Hematopoietic multipotent progenitor cell treated with erythropoietin and hydrocortisone succinate and interleukin-3 and kit ligand, for 8 days (in vitro differentiated cells): ENCODE measurements at places on chromosomes 3 and 15.

DNA sequence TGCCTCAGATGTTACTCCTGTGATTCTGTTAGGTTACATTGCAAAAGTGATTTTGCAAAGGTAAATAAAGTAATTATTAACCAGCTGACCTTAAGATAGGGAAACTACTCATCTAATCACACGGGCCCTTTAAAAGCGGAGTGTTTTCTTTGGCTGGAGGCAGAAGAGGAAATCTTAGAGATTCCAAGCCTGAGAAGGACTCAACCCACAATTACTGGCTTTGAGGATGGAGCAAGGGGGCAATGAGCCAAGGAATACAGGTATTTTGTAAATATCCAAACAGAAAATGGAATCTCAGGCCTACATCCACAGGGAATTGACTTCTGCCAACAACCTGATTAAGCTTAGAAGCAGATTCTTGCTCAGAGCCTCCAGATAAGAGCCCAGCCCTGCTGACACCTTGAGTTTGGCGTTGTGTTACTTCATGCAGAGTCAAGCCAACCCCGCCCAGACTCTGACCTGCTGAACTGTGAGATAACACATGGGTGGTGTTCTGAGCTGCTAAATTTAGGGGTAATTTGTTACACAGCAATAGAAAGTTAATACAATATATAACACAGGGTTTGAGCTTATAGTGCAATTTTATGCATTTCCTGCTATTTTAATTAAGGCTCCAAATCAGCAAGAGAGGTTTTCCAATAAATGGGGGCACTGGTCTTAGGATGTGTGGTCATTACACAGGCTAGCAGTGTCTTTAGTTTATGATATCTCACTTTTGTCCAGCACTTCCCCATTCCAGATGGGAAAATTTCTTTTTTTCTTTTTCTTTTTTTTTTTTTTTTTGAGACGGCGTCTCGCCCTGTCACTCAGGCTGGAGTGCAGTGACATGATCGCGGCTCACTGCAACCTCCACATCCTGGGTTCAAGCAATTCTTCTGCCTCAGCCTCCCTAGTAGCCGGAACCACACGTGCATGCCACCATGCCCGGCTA lies 19.5 kb downstream of the NFKBIZ start:
- peak; percentile 79 for DNase-seq

DNA sequence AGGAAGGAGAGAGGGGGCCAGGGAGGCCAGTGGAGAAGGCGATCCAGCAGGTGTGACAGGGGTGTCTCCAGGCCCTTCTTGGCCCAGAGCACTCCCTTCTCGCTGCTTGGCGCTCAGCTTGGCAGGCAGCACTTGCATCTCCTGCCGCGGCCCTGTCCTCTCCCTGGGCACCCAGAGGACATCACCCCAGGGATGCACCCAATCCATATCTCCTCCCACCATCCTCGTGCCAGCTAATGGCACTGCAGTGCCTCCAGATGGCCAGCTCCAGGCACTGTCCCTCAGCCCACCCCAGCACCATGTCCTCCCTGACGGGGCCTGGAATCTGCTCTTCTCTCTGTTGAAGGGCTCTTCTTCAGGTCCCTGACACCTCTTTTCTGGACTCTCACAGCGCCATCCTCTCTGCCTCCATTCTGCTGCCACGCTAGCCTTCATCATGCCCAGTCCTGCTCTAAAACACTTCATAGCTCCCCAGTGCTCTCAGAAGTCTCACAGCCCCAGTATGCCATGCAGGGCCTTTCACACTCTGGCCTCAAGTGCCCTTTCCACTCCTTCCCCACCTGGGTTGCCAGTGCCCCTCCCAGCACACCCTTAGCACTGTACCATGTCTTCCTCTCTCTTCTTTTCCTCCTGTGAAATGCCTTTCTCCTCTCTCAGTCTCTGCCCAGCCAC lies 106.8 kb upstream of the SLC6A11 start:
- no peak for DNase-seq

DNA sequence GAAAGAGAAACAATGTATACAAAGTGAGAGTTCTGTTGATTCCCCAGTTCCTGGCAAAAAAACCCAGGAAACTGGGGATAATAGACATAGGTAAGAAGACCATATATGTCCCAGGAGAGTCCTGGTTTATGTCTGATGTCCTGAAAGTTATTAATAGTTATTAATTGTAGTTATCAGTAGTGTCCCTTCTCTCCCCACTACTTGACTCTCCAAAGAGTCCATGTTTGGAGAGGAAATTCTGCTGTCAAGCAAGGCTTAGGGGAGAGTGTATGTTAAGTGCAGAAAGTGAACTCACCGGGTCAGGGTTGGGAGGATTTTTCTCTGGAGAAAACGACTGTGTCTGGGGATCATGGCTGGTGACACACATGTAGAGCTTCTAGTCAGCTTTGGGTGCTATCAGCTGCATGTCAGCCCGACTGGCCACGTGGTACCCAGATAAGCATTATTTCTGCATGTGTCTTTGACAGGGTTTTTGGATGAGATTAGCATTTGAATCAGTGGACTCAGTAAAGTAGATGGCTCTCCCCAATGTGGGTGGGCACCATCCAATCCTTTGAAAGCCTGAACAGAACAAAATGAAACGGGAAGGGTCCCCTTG lies 80.4 kb downstream of the CACNA2D3 start:
- no peak for DNase-seq

GRCh38 chr3:183506674-183507320 lies 48.7 kb downstream of the KLHL6 start:
- no peak for DNase-seq

DNA sequence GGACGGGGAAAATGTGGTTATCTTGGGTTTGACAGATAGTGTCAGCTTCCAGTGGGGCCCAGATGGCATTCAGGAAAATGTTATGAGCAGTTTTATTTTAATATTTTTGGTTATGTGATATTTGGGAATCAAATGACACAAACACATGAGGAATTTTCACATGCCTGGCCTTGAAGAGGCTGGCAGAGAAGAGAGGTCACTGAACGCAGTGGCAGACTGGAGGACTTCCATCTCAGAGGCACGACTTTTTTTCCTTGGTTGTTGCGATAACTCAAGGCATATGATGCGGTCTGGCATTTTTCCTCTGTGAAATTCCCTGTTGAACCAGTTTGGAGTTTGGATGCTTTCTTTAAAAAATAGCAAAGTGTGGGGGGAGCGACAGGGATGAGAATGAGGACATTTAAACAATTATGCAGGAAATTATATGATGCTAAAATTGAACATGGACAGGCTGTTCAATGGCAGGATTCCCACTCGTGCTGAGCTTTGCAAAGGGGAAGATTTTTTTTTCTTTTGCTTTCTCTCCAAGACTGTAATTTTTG lies 36.9 kb upstream of the ARPP21 start:
- no peak for DNase-seq

DNA sequence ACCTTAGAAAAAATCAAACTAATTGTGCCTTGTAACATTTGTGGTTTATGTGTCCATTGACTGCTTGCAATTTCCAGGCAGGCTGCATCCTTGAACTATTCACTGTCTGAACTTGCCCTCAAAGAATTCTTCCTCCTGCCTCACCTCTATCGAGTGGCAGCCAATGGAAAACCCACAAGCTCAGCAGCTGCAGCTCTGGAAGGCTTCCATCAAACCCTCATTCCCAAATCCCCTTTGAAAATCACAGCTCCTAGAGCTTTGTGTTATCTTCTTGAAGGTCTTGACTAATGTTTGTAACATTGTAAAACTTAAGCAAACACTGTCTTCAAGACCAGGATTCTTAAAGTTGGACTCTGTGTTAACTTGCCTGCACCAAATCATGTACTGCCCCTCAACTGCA lies 81.1 kb downstream of the FILIP1L start:
- DNase-seq, result no peak

GRCh38 chr15:70095408-70096214 lies 2.1 kb downstream of the TLE3 start:
- peak; percentile 23 for DNase-seq

GRCh38 chr15:34318277-34319079 lies 19.1 kb downstream of the SLC12A6 start:
- peak; percentile 83 for DNase-seq

GRCh38 chr15:75038231-75038630 lies 14.8 kb downstream of the PPCDC start:
- DNase-seq, result no peak

- DNase-seq, result no peak
Observed at GRCh38 chr15:39202641-39203040, 378.2 kb upstream of the THBS1 start.

DNA sequence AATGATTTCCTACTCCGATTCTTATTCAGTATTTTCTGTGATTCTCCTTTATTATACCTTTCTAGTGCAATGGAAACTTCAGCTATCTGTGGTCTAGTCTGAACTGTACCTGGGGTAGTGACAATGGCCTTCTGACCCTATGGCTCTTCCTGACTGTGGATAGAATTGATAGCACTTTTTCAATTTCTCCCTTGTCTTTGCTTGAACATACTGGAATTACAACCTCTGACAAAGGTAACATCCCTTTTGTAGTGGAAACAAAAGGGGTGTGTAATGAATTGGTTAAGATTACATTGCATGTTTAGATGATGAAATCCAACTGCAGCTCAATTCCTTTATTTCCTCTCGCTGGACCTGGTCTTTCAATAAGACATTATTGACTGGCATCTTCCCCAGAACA lies 21.0 kb upstream of the SOX2 start:
- no peak for DNase-seq

DNA sequence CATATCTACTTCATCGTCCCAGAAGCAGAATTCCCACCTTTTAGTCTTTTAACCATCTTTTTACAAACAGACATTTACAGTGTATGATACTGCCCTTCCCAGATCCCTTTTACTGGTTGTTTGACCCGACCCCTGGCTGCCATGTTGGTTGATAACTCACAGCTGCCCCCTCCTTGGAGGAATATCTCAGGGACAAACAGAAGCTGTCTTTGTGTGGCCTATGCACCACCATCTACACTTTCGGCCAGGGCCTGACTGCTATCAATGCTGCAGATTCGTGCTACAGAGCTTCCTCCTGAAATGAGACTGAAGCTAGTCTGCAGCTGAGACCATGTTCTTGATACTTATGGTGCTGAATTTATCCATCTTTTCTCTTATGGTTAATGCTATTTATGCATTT lies 6.6 kb upstream of the POLQ start:
- no peak for DNase-seq

DNA sequence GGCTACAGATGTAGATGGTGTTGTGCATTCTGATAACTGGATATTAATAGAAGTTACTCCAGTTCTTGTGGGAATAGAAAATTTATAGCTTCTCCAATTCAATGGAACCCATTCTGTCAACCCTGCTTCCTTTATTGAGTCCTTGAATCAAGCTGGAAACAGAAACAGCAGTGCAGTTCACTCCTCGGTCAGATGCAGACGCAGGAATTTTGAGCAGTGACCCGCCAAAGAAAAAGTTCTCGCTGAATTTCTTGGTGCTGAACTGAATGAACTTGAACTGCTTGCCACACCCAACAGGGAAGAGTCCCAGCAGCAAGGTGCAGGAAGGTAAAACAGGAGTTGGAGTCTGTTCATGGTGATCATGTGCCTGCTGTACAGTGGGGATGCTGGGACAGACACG lies 10.3 kb downstream of the HRH1 start:
- no peak for DNase-seq

DNA sequence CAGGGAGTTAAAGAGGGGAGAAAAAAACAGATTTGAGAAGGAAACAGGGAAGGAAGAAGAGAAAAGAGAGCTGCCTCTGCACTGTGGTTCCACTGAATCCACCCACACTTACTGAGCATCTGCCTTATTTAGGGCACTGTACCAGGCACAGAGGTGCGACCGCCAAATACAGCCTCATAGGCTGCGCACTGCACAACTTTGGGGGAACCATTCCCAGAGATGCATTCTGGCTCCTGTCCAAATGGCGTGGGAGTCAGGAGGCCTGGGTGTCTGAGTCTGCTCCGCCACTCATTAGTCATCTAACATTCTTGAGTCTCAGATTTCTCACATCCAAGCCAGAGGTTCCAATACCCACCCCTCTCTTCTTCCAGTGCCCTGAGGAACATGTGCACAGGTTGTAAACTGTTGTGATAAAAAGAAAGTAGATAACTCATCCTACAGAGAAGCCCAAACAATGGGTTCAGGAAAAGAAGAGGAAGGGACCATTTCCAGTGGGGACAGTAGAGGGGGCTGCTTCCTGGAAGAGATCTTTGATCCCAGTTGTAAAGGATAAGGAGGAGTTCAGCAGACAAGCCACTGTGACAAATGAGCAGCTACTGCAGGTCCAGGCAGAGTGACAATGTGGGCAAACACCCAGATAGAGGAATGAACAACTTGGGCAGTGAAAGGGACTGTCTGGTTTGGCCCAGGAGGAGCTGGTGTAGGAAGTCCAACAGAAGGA lies 254.6 kb downstream of the UACA start:
- no peak for DNase-seq

DNA sequence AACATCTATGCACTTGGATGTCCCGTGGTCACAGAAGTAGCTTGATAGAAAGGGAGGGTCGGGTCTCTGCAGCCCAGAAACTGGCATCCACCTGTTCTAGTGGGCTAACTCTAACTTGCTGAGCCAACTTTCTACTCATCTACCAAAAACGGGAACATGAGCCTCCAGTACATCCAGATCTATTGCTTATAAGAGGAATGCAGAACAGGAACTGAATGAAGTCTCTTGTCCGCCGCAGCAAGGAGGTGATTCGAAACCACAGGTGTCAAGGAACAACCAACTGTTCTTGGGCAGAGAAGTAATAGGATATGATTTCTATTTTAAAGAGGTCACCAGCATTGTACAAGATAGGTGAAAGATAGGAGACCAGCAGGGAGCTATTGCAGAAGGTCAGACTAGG lies 17.9 kb downstream of the TERC start:
- DNase-seq, result no peak

DNA sequence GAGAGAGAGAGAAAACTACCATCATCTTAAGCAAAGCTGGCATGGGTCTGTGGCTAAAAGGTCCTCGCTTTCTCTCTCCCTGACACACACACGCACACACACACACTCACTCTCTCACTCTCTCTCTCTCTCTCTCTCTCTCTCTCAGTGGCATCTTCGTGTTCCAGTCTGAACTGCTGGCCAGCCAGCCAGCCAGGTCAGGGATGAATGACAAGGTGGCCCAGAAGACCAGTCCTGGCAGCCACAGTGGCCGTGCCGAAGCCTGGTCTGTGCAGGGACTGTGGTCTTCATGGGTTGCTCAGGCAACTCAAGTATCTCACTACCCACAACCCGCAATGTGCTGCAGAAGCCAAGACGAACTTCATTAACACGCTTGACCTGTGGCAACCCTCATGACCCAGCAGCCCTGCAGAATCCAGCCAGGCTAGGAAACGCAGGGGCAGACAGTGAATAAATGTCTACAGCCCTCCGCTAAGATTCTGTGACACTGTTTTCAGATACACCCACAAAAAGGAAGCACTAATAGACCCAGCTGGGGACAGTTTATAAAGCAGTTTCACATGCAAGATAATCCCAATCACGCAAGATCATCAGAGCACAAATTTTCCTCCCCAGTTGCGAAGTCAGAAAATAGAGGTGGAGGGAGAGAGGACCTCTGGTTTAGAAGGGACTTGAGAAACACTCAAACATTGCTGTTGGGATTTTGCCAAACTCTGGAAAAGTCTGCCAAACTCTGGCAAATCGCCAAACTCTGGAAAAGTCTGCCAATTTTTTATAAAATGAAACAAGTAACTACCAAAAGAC lies 66.4 kb downstream of the XXYLT1 start:
- peak; percentile 61 for DNase-seq

DNA sequence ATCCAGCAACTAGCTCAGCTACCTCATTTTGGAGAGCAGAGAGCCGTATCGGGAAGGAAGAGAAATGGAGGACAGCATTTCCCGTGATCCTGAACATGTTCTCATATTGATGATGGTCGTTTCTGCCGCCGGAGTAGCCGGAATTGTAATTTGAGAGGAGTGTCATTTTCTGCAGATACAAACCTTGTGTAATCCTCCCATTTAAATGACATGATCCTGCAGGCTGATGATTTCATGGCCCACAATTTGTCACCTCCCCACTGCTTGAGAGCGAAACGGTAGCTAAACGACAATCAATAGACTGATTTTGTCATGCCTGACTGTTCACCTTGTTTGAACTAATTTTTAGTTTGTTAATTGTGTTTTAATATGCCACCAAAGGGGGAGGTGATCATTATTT lies 126.5 kb upstream of the CNTN6 start:
- no peak for DNase-seq
